ENCODE measurements at places on chromosomes 1 and 21.

- no peak for DNase-seq
These were observed 14.7 kb upstream of the MYOG start for GRCh38 chr1:203100516-203100869.

- no peak for DNase-seq
These were observed 89.2 kb downstream of the JAK1 start for GRCh38 chr1:64877151-64877550.

DNA sequence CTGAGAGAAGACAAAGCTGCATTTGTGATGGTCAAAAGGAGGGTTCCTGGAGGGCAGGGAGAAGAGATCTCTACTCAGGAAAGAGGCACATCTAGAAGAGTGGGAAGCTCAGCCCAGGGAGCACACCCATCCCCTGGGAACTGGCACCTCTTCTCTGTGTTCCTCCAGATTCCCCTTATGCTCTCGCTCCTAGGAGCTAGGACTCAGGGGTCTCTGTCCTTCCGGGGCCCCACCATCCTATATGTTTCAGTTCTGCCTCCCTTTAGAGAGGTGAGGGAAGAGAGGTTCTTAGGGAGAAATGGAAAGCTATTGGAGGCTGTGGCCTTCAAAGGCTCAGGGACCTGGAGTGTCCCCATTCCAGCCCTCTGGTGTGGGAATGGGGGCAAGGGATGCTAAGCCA lies 4.6 kb upstream of the PPM1J start:
- no peak for DNase-seq

GRCh38 chr1:150888727-150889126 lies 1.8 kb downstream of the CTXND2 start:
- DNase-seq: no peak
